Liver (tissue), 10 donors: ENCODE measurements at places on chromosomes 5 and 9. TPM values are rescaled to one million over a fixed set of nuclear protein-coding genes. Genes with fewer than 3 reads are reported as not detected.
A peak's percentile ranks its signal among the peaks of the same experiment; 100 is the strongest.

DNA sequence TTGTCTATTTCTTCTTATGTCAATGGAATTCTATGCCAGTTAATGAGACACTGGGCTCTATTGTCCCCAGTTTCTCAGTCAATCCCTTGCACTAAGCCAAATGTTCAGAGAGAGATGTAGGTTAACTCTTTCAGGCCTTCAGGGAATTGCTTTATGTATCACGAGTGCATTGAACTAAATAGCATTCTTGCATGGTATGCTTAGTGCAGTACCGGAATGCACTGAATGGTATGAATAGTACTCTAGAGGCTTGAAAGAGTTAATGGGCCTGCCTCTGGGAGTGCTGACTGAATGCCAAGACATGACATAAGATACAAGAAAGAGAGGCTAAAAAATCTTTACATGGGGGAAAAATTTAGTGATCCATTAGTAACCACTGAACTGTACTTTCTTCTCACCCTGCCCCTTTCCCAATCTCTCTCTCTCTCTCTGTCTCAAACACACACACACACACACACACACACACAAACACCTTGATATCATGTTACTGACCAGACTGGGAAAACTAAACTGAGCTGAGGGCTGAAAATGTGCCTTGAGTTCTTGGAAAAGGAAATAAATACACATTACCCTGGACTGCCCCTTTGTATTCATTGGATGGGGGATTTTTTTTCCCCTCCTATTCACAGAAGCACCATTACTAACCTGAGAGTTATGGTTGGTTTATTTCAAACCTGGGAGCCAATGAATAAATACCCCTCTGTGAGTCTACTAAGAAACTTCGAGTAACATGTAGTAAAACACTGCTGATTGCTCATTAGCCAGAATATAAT lies 35.4 kb upstream of the TMC1 start:
- DNase-seq, result no peak

DNA sequence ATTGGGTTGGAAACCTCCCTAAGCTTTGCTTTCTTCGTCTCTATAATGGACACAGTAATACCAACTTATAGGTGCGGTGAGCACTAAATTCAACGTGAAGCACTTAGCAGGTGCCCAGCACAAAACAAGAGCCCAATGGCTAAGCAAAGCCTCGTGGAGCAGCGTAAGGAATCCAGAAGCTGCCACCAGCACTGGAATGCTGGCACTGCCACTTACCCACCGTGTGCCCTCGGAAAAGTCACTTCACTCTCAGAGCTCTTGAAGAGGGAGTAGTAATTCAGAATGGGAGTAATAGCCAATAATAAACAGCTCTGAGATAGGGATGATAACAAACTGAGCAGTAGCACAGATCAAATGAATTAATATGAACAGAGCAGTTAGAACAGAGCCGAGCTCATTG lies 16.4 kb downstream of the DAP start:
- no peak for DNase-seq

DNA sequence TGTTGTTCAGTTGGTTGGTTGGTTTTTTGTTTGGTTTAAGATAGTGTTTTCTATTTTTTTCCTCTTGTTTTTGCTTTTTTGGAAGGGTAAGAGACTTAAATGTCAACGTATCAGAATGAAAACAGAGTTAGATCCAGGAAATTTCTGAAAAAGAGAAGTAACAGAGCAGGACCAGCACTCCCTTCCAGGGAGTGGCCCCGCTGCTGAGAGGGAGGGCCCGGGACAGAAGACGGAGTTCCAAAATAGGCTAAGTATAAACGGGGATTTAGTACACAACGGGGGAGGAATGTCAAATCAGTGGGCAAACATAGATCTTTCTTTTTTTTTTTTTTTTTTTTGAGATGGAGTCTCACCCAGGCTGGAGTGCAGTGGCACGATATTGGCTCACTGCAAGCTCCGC lies 92.7 kb upstream of the RUFY1 start:
- DNase-seq, result no peak

- no peak for DNase-seq
These were observed 82.2 kb downstream of the NRG2 start for GRCh38 chr5:139960723-139961383.

DNA sequence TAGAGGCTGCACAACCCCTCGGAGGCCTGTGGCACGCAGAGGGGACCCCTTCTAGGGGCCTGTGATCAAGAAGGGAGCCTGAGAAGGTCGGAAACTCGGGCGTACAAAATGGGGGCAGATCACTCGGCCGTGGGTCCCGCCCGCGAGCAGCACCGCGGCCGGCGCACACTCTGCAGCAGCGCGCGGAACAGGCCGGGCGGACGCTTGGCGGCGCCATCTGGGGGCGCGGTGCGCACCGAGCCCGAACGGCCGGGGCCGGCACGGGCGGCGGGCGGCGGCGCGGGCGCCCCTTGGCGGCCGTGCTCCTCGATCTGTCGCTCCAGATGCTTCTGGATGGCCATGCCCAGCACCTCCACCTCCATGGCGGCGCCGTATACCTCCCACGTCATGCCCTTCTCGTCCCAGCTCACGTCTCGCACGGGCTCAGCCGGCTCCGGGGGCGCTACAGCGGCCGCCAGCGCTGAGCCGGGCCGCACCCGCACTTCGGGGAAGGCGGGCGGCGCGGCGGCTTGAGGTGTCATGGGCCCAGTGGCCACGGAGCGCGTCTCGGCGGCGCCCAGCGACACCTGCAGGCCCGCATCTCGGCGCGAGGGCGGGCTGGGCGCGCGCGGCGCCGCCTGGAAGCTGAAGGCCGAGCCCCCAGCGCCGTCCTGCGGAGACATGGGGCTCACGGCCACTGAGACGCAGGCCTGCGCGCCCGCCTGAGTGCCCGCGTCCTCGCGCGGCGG lies 13.1 kb downstream of the GPRIN1 start:
- peak; percentile 53 for DNase-seq

The SLC12A2 gene
- total RNA-seq, result 10.9 TPM

DNA sequence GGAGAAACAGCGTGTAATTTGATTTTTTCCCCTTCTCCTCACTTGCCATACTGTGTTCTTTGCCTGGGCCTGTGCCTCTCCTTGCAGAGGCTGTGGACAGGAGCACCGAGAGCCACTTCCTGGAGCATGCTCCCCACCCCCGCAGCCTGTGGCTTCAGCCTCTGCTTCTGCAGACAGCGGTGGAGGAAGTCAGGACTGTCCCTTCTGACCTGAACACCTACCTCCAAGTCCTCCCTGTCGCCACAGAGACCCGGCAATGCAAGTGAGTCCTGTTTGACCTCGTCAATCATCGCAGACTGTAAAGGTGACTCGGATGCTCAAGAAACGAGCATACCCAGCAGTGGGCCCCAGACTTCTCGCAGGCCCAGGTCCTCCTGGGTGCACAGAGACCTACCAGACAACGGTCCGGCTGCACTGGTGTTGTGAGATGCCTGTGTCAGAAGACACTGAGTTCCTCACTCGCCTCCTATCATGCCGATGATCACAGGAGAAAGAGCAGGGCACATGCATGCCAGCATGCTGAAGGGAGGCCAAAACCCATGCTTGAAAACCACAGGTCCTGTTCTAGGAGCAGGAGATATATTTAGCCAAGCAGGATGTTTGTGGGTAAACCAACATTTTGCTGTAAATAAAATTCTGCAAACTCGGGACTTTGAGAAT lies 198.8 kb downstream of the AUH start:
- no peak for DNase-seq

DNA sequence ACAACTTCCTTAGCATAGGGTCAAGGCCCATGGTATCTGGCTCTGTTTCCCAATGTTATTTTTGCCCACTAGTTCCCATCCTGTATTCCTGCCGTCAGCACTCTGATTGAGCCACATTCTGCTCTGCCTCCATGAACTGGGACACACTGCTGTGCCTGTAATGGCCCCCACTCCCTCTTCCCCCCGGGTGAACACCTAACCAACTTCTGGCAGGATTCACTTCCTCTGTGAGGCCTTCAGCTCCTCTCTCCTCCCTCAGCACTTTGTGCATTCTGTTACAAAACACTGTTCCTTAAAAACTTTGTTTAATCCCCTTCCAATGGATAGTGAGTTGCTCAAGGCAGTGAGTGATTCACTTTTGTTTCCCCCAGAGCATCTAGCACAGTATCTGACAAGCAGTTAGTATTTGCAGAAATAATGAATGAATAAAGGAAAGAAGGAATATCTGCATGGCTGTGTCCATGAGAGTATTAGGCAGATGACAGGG lies 183.6 kb downstream of the EFNA5 start:
- DNase-seq, result no peak

DNA sequence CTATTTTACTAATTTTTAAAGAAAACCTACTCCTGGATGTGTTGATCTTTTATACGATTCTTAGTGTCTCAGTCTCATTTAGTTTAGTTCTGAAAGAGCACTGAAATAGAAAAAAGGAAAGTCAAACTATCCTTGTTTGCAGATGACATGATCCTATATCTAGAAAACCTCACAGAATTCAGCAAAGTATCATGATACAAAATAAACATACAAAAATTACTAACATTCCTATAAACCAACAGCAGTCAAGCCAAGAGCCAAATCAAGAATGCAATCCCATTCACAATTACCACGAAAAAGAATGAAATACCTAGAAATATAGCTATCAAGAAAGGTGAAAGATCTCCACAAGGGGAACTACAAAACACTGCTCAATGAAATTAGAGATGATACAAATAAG lies 225.8 kb upstream of the CDH18 start:
- no peak for DNase-seq

DNA sequence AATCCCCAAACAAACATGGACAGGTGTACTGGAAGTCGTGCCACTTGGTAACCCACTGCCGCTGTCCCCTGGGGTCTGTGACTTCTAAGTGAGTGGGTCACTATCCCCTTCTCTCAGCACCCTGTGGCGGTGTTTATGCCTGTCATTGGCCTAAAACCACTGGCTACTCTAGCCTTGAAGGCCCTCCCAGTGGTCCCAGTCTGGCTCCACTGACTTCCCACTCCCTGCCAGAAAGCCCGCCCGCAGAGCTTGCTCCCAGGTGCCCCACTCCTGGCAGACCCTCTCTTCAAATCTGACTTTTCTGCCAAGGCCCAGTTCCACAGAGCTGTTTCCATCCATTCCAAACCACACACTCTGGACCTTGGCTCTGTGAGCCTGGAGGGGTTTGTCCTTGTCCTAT lies 274.5 kb downstream of the HSPA4 start:
- DNase-seq, result no peak

DNA sequence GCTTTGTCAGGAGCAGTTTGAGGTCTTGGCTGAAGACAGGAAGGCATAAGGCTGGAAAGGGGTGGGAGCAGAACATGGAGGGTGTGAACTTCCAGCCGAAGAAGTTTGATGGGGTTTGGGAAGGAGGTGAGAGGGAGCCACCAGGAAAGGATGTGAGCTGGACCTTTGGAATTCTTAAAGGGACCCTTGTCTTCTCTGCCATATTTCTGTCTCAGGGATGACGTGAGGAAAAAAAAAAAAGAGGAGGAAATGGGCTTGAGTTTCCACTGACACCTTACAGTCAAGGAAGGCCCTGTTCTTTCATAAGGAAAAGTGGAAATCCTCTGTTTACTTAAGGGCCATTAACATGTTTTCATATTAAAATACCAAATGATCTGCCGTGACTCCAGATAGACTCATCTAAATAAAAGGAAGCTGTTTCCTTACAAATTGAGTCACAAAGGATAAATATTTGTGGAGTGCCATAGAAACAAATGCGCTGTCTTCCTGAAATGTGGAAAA lies 132.1 kb downstream of the PALM2AKAP2 start:
- DNase-seq, result no peak

DNA sequence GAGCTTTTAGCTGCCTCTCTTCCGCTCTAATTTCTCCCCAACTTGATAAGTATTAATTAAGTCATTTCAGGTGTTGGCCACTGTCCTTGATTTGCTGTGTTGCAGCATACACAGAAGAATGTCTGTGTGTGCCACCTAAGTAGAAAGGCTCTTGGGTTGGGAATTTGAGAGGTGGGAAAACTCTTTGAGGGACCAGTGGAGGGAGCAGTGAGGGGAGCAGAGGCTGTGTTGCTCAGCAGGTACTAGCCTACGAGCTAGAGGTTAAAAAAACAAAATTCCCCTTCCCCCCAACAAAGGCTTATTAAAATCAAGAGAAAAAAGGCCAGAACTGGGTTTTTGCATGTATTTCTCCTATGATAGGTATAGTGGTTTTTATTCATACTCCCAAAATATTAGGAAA lies 20.9 kb downstream of the RPS23 start:
- no peak for DNase-seq

The DOK3 gene
- 10.2 TPM for total RNA-seq

GRCh38 chr9:21789541-21790037 lies 12.8 kb upstream of the MTAP start:
- DNase-seq, result no peak

The FOXD4L3 gene
- 0.08 TPM for total RNA-seq

The ANKRD31 gene
- 0.05 TPM for total RNA-seq

The IL5 gene
- not detected for total RNA-seq

The BAAT gene
- total RNA-seq, result 167 TPM

DNA sequence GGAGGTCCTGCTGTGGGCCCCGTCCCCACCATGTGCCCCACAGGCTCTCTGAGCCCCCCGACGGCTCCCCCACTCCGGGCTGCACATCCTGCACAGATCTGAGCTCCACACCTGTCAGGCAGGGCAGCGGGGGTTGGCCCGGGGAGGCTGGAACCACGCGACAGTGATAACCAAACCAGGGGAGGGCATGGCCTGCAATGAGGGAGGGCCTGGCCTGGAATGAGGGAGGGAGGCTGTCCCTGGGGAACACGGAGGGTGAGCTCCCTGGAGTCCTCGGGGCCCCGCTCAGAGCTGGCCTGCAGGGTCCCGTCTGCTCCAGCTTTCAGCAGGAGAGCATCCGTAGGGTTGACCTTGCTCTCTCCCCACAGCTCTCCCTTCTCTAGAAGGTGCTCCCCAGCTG lies 30.5 kb downstream of the SLC9A3 start:
- DNase-seq, result no peak

- no peak for DNase-seq
These were observed 101.0 kb upstream of the PTPN3 start for GRCh38 chr9:109599131-109599530.

- peak; percentile 22 for DNase-seq
These were observed 45.6 kb downstream of the COL15A1 start for GRCh38 chr9:98989036-98990000.

The RGS3 gene
- 23.0 TPM for total RNA-seq

DNA sequence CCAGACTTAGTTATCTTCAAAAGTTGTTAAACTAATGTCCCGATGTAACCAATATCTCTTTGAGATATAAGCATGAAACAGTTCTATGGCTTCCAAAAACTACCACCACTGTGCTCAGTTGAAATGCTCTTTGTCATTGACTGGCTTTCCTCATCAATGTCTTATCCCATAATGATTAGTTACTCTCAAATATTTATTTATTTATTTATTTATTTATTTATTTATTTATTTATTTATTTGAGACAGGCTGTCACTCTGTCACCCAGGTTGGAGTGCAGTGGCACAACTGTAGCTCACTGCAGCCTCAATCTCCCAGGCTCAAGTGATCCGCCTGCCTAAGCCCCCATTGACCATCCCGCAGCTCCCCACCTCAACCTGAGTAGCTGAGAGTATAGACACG lies 28.0 kb upstream of the MLLT3 start:
- no peak for DNase-seq
